ENCODE measurements at places on chromosomes 3 and 15.

DNA sequence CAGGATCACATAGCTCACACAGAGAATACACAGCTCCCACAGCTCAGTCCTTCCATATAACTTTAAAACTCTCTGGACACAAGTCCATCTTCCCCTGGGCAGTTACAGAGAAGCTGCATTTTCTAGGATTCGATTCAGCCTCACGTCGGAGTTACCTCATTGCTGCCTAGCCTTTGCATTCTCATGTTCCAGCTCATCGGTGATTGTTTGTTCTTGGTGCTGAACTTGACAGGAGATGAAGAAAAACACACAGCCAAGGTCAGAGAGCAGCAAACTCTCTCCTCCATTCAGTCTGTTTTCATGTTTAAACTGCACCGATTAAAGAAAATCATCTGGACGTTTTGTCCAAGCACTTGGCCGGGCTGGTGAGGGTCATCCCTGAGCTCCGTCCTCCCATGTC lies 375.5 kb upstream of the CFAP20DC start:
- DNase-seq, result peak; percentile 65

GRCh38 chr3:114219741-114220140 lies 17.6 kb downstream of the ZNF80 start:
- DNase-seq, result no peak

DNA sequence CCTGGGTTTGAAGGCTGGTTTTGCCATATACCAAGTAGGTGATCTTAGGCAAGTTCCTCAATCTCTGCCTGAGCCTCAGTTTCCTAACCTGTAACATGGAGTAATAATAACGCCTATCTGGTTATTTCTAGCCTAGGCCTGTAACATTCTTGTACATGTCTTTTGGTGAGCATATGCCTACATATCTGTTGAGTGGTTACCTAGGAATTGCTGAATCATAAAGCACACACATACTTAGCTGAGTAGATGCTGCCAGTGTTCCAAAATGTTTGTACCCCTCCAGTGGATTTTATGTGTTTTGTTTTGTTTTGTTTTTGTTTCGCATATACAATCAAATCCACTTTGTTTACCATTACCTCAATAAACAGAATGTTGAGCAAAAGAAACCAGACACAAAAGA lies 17.4 kb upstream of the MFGE8 start:
- no peak for DNase-seq

GRCh38 chr3:149373235-149374125 lies 4.0 kb downstream of the TM4SF1 start:
- peak; percentile 84 for DNase-seq

- DNase-seq, result no peak
Observed at GRCh38 chr3:129974833-129975704, 549 bp downstream of the TRH start.

DNA sequence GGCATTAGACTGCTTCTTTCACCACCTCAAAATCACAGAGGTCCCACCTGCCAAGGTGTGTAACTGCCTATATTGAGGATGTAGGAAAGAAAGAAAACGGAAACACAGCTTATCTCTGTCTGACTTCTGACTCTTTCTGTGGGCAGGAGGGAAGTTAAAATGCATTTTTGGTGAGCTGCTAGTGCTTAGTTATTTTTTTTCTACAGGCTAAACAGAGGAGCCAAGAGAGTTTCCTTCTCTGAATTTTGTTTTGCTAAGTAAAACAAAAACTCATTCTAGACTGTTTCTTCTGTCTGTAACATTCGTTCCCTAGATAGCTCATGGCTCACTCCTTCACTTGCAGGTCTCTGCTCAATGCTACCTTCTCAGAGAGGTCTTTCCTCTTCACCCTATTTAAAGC lies 18.8 kb upstream of the AMOTL2 start:
- no peak for DNase-seq

- DNase-seq, result no peak
Observed at GRCh38 chr15:66065325-66065724, 188.2 kb downstream of the MEGF11 start.

- peak; percentile 1 for DNase-seq
Observed at GRCh38 chr3:169965562-169966427, 812 bp upstream of the SEC62 start.

DNA sequence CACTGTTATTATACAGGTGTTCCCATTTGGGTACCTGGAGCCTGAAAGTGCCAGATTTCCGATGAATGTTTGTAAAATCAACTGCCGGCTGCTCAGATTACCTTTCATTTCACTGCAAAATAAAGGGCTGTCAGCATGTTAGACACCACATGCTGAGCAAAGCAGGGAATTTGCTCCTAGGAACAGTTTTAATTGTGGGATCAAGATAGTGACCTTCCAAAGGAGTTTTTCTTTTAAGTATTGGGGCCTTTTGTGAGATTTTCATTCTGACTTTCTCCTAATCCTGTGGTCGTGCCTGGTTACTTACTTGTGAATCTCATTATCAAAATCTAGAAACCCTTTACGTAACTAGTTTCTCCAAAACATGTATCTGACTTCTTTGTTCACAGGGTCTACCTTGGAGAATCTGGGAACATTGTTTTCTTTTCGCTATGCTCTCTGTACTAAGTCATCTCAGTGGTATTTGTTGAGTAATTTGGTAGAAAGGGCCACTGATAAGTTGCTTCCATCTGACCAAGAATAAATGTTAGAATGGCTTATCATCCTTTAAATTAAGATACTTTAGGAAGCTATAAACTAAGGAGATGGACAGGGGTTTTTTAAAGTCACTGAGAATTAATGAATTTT lies 40.8 kb upstream of the LRTM1 start:
- peak; percentile 72 for DNase-seq

DNA sequence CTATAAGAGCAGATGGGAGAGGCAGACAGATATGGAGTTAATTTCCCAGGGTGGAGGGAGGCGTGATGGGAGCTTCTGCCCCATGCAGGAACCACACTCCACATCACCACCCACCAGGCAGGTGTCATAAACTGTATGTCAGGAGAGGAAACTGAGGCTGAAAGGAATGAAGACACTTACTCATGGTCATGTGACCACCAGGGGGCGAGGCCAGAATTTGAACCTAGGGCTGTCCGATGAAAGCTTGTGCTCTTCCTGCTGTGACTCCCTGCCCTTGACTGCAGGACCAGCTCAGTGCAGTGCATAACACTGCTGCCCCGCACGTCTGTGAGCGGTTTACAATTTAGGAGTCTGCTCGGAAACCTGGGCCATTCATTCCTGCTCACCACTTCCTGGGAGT lies 28.8 kb downstream of the NUP210 start:
- DNase-seq, result no peak

DNA sequence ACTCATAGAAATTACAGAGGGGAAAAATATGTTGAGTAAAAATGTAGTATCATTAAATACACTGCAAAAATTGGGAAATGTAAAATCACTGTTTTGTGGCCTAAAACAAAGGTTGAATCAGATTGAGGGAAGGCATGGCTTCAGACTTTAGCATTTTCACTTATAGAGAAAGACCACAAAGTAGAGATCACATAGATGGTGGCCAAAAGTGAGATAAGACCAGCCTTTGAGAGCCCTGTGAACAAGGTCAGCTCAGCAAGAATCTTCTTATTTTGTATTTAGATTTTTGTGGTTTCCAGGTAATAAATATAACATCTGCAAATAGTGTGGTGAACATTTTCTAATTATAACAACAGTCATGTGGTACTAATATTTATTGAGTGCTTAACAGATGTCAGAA lies 544.8 kb upstream of the DPPA4 start:
- DNase-seq, result no peak

GRCh38 chr3:59247402-59247841 lies 197.6 kb upstream of the CFAP20DC start:
- peak; percentile 59 for DNase-seq

DNA sequence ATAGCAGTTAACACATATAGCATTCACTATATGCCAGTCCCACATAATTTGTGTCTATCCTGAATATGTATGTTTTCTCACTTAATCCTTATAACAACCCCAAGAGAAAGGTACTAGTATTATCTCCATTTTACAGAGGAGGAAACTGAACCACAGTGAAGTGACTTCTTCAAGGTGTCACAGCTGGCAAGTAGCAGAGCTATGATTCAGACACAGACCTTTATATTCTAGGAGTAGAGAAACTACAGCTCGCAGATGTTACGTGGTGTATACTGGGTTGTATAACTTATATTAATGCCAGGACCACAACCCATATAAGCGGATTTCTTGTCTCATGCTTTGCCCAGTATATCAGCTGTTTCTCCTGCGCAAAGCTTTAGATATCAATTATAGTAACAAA lies 29.5 kb upstream of the ICE2 start:
- DNase-seq, result no peak

- DNase-seq, result no peak
Observed at GRCh38 chr15:85457392-85457968, 77.1 kb downstream of the AKAP13 start.

- no peak for DNase-seq
Observed at GRCh38 chr3:23276913-23277658, 74.0 kb downstream of the UBE2E2 start.

GRCh38 chr15:66838671-66839239 lies 136.7 kb downstream of the SMAD6 start:
- DNase-seq, result peak; percentile 70

GRCh38 chr15:90883526-90883975 lies 753 bp upstream of the FES start:
- DNase-seq, result no peak

- no peak for DNase-seq
Observed at GRCh38 chr3:184694716-184695115, 17.1 kb downstream of the MAGEF1 start.

DNA sequence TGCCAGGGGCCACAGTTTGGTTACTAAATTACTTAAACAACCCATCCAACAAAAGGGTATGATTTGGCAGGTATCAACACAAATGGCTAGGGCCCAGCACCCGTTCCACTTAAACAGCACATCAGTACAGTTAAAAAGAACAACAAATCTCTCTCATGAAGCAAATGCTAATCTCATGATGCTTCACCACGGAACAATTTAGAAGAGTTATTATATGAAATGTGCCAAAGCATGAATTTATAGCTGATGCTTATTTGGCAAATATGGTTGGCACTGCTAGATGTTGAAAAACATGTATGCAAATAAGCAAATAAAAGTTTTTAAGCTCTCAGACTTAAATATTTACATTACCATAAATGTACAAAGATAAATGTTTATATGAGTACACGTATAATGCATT lies 2.3 kb downstream of the PEAK1 start:
- DNase-seq, result no peak

DNA sequence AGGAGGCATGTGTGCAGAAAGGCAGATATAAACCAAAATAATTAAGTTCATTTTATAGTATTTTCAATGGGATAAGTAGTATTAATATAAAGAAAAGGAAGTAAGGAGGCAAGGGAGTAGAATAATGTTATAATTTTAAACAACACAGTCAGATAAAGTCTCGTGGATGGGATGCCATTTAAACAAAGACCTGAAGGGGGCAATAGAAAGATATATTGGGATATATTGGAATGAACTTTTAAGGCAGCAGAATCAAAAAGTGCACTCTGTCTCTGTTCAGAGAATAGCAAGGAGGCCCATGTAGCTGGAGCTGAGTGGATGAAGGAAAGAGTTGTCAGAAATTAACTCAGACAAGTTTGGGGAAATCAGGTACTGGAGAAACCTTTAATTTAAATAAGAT lies 158.7 kb downstream of the CGGBP1 start:
- no peak for DNase-seq

GRCh38 chr3:96548073-96548472 lies 266.3 kb upstream of the EPHA6 start:
- no peak for DNase-seq

DNA sequence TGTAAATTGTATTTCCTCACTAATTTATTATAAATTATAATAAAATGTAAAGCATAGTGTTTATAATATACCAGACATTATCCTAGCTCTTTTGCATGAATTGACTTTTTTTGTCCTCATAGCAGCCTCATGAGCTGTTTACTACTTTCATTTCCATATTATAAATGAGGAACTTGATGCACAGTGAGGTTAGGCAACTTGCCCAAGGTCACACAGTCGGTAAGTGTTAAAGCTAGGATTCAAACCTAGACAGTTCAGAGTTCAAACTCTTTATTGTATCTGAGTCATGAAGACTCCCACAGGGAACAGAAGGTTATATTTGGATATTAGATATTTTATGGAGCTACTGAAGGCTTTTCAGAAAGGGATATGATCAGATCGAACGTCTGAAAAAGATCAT lies 322.2 kb upstream of the SATB1 start:
- no peak for DNase-seq

DNA sequence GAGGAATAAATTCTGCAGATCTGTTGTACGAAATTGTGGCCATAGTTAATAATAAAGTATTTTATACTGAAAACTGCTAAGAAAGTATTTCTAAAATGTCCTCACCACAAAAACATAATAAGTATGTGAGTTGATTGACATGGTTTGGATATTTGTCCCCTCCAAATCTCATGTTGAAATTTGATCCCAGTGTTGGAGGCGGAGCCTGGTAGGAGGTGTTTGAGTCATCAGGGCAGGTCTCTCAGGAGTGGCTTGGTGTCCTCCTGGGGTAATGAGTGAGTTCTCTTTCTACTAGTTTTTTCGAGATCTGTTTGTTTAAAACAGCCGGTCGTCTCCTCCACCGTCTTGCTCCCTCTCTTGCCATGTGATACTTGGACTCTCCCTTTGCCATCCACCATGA lies 424.1 kb upstream of the KCNMB2 start:
- no peak for DNase-seq

DNA sequence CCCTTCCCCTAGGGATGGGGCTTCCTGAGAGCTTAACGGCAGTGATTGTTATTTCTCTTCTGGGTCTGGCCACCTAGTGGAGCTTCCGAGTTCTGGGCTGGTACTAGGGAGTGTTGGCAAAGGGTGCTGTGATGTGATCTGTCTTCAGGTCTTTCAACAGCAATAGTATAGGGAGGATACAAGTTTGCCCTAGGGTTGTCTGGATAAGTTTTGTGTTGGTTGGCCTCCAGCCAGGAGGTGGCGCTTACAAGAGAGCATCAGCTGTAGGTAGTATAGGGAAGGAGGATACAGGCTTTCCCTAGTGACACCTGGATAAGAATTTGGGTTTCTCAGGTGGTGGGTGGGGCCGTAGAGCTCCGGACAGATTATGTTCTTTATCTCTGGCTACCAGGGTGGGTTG lies 19.2 kb upstream of the CPOX start:
- no peak for DNase-seq

DNA sequence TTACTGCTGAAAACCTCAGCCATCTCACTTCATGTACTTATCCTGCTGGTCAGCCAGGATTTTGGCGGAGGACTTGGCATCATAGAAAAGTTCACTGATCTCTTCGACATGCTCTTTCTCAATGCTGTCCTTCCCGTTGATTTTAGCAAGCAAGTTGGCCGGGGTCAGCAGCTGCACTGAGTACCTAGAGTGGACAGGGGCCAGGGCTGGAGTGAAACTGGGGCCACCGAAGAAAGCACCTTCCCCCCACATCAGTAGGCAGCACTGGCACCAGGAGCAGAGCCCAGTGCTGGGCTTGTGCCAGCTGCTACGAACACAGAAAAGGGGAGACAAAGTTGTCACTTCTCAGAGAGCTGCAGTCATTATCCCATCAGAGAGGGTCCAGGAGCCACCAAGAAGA lies 29.0 kb downstream of the SEC61A1 start:
- no peak for DNase-seq

DNA sequence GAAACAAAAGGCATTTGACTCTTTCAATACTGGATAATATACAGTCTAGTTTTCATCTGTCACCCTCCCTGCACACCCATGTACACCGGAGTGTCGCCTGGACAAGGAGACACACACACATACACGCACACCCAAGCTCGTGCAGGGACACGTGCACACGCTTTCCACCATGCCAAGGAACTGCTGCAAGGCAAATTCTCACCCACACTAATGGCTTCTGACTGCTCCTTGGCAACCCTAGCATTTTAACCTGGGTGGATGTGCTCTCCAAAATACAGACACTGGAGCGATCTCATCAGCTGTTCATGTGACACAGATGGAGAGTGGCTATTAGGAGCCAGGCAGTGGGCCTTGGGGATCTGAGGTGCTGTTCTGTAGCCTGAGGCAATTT lies 61.6 kb downstream of the MEIS2 start:
- DNase-seq, result no peak

Data from fibroblast of skin of right quadriceps (primary cell).